ENCODE measurements at places on chromosomes 13 and 19. TPM values are rescaled to one million over a fixed set of nuclear protein-coding genes. Genes with fewer than 3 reads are reported as not detected.

DNA sequence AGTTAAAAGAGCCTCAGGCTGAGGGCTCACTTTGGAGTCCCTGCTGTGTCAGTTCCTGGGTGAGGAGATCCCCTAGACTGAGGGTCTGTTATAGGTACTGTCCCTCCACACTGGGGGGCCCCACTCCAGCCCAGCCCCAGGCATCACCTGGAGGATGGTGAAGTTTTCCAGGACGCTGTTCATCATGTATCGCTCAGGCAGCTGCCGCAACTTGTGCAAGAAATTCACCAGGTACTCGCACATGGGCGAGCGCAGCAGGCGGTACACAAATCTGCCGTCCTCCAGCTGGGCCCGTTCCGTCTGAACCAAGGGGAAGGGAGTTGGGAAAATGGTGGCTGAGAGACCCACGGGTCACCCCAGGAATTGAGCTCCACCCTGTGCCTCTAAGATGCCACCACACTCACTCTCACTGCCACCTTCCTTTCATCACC lies 7.1 kb downstream of the CD37 start:
- DNase-seq = no peak

DNA sequence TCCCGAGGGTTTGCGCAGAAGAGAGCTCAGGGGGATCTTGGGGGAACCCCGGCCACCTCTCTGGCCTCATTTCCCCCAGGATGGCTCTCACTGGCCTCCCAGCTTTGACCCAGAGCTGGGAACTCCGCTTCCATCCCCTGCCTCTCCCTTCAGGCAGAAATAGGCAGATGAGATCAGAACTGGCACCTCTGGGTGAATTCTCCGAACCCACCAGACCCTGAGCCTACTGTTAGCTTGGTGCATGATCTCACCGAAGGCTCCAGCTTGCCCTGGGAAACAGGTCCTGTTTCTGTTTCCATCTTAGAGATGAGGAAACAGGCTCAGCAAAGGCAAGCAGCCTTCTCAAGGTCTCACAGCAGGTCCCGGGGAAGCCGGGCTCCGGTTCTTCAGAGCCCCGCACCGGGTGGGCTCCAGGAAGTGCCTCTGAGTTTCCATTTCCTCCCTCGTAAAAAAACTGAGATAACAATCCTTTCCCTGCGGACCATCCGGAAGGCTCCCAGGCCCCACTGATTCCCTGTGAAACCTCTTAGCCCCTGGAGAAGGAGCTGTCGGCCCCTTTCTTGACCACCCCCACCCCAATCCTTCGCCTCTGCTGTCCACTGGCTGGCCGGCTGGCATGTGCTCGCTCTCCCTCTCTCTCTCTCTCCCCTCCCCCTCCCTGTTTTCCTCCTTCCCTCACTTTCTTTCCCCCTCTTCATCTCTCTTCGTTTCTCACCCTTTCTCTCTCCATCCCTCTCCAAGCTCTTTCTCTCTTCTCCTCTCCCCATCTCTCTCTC lies 2.1 kb downstream of the NECTIN2 start:
- no peak for DNase-seq

DNA sequence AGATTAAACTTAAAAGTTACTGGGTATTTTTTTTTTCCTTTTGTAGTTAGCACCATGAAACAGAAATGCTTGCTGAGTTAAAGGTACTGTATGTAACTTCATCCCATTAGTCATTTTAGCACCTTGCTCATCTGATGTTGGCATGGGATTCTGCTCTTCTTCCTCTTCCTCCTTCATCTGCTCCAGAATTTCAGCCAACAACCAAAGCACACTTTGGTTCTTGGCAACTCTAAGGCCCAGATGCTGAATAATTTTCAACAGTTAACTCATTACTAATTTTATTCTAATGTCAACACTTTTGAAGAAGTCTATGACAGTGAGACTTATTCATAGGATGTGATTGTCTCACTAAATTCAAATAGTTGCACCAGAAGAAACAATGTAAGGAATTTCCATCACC lies 359.2 kb downstream of the KCTD12 start:
- DNase-seq = no peak

GRCh38 chr13:110377178-110377825 lies 70.2 kb downstream of the COL4A2 start:
- no peak for DNase-seq

Gene ZSCAN5C
- not detected for total RNA-seq

Data from MCF 10A (cell line).